Osteocyte (in vitro differentiated cells): ENCODE measurements at places on chromosomes 12 and 14. TPM values are rescaled to one million over a fixed set of nuclear protein-coding genes. Genes with fewer than 3 reads are reported as not detected.

DNA sequence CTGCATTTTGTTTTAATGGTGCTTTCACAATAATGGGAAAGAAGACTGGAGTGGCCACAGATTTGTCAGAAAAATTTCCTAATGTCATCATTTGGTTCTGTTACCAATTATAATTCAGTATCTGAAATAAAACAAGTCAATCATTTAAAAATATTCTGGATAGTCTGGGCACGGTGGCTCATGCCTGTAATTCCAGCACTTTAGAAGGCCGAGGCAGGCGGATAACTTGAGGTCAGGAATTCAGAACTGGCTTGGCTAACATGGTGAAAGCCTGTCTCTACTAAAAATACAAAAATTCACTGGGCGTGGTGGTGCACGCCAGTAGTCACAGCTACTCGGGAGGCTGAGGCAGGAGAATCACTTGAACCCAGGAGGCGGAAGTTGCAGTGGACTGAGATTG is 4.0 kb upstream of the LIMA1 start:
- no peak for DNase-seq

GRCh38 chr14:84655014-84655413 is 874.9 kb upstream of the FLRT2 start:
- no peak for DNase-seq

DNA sequence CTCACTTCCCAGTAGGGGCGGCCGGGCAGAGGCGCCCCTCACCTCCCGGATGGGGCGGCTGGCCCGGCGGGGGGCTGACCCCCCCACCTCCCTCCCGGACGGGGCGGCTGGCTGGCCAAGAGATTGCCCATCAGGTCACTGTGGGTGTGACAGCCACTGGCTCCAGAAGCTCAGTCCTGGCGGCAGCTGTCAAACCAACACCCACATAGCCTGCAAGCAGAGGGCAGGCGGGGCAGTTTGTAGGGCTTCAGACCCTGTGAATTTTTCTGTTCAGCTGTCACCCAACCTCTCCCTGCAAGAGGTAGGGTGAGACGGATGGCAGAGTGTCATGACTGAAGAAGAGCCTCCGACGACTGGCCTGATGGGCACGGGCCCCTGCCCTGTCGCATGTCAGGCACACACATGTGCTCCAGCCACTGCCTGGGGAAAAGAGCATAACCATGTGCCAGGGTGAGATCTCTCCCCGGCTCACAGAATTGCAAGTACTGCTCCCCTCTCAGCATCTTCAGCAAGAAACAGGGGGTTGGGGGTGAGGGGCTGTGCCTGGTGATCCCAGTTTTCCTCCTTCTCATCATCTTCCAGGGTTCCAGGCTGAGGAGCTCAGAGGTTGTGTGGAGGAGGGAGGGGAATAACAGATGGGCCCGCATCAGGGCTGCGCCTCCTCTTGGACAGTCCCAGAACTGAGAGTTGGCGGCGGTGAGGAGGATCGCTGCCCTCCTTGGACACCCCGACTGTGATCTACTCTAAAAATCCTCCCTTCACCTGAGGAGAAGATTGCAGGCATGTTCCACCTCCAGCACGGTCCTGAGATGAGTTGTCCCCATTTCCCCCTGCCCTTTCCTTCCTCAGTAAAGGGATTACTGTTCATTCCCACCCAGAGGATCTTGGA is 11.2 kb upstream of the PRPH start:
- DNase-seq = no peak

DNA sequence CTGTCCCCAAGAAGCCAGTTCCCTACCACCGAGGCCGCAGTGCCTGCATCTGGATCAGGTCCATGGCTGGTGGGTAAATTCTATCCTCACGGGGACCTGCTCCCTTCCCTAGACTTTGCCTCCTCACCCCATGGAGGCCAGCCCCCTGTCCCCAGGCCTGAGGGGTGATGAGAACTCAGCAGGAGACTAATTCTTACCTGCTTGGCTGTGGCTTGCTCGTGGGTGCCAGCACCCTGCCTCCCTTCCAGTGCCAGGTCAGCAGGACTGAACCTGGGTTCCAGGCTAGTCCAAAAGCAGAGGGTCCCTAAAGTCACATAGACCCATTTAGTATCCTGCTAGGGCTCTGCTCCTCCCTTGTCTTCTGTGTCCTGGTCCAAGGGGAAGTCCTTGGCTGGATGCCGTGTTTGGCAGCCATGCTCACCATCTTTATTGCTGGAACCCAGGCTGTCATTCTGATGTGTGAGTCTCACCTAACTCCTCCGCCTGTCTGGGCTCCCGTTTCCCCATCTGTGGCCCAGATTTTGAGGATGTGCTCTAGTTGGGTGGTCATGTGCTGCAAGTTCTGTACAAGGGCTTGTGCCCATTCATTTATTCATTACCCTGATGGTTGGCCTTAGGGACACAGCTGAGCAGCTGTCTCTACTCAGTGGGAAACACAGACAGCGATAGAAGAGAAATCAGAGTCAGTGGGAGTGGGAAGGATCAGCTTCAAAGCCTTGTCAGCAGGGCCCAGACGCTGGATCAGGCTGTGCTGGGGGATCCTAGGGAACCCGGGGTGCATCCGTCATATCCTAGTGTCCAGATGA is 949 bp downstream of the PLBD2 start:
- no peak for DNase-seq

DNA sequence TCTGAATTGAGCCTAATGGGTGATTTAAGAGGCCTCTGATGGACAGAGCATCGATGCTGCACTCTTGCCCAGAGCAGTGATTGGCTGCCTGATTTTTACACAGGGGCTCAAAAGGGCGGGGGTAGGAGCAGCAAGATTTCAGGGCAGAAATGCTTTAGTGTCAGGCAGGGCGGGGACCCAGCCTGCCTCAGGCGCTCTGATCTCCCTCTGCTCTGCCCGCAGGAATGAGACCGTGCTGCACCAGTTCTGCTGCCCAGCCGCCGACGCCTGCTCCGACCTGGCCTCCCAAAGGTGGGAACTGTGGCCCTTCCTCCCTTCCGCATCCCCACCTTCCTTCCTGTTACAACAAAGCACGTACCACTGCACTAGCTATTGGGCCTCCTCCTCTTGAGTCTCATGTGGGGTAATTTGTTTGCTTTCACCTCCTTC is 32.4 kb downstream of the IQSEC3 start:
- no peak for DNase-seq

- DNase-seq = no peak
Observed at GRCh38 chr14:81396113-81396512, 4.0 kb downstream of the STON2 start.

DNA sequence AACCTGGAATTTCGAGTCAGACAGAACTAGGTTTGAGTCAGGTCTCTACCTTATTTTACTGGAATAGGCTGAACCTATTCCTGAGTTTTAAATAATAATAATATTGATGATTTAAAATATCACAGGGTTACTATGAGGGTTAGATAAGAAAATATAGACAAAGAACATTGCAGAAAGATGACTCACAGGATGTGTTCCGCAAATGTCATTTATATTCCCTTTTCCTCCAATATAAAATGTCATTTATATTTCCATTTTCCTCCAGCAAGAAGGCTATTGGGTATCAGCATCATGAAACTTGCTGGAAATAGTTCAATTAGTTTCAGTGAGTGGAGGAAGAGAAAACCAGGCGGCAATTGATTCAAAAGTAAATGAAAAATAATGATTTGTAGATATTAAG is 163.9 kb upstream of the RASSF8 start:
- no peak for DNase-seq

DNA sequence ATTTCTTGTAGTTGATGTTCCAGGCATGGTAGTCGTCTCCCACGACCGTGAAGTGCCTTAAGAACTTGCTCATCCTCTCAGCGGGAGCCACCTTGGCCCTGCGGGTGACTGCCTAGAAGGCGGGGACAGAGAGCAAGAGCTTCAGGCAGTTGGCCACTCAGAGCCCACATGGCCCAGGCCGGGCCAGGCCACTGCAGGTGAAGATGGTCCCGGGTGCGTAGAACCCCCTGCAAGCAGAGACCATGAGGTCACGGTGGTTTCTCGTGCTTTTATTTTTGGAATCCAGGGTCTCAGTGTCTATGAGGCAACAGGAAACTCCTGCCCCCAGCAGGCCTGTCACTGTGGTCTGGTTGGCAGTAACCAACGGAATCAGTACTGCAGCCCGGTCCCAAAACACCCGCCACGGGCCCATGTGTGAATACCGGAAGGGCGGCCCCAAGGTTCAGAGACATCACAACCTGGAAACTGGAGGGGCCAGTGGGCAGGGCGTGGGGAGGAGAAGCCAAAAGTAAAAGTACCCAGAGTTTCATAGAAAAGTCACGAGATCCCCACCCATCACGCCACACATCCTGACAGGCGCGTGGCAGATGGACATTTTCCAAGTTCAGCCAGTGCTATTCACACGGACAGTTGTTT is 27.5 kb downstream of the HVCN1 start:
- DNase-seq = no peak

DNA sequence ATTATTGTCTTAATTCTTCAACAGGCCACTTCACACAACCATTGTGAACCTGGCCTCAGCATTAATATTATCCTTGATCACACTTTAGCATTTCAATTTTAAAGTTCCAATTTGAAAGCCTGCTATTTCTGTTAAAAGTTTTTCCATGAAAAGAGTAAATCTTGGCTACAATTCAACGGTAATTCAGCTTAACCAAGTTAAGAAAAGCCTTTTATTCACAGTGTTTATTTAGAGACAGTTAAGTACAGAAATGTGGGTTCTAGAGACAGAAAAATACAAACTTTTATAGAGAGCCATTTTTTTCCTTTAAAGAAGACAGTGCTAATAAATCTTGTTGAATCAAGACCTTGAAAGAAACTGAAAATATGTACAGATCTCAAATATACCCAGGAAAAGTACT is 103.9 kb downstream of the NPAS3 start:
- DNase-seq = no peak

GRCh38 chr12:28145216-28145615 is 45.0 kb upstream of the CCDC91 start:
- DNase-seq = no peak

DNA sequence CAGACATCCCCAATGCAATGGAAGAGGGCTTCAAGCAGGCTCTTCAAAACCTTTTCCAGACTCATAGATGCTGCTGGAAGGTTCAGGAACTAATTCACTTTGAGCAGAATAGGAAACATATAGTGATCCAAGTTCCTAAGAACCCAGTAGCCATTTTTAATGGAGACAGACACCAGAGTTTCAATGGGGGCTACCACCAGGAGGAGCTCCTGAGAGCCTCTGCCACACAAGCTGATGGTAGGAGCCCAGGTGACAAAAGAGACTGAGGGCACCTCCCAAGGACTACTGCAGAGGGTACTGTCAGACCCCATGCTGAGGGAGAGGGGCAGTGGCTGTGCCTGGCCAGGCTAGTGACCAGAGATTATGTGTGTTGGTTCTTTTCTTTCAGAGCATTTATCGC is 45.9 kb downstream of the IFNG start:
- no peak for DNase-seq

DNA sequence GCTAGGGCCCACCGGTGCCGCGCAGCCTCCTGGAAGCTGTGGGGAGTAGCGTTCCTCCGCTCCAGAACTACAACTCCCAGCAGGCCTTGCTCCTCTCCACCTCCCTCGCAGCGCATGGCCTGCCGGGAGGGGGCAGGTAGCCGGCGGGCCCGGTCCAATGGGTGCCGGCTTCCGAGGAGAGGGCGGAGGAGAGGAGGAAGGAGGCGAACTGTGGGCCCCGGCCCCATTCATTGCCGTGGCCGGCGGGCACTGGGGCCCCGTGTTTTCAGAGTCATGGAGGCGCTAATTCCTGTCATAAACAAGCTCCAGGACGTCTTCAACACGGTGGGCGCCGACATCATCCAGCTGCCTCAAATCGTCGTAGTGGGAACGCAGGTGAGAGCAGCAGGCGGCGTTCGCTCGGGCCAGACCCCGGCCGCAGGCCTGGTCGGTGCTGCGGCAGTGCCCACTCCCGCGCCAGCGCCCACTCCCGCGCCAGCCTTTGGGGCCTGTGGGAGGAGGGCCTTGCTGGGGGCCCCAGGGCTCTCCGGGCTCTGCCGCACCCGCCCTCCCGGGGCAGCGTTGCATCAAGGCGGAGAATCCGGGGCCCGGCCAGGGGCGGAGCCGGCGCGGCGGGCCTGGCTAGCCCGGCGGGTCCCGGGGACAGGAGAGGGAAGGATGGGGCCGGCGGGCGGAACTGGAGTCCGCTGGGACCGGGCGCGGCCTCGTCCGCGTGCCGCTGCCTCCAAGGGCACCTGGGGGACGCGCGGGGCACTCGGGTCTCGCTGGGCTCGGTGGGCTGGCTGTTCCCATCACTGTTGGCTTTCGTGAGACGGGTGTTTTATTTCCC is at the start of gene DNM1L:
DNM1L (plus strand) TSS at position 211 of the 829 bp plus-strand sequence; CDS start at position 274, 63 bp downstream.
- DNase-seq = peak; percentile 98

DNA sequence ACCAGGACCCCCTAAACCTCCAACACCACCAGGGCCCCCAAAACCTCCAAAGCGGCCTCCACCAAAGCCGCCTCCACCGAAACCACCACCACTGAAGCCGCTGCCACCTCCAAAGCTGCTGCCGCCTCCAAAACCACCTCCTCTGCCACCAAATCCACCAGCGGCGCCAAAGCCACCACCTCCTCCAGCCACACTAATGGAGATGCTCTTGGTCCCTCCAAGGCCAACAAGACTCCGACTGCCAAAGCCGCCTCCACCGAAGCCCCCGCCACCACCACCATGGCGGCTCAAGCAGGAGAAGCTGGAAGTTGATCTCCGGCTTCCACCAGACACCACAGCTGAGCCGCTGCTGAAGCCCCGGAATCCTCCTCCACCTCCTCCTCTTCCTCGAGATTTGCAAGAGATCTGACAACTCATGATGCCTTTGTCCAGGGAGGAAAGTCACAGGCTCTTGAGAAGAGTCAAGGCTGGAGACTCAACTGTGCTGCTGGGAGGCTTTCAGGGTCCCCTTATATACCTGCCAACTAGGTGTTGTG is at the start of gene KRT2:
KRT2 (minus strand) TSS at position 486 of the 536 bp plus-strand sequence; CDS start at position 417, 69 bp downstream.
- DNase-seq = no peak

DNA sequence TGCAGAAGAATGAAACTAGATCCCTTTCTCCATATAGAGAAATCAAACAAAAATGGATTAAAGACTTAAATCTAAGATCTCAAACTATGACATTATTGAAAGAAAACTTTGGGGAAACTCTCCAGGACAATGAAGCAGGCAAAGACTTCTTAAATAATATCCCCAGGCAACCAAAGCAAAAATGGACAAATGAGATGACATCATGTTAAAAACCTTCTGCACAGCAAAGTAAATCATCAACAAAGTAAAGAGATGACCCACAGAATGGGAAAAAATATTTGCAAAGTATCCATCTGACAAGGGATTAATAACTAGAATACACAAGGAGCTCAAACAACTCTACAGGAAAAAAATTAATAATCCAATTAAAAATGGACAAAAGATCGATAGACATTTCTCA is 101.0 kb downstream of the RALGAPA1 start:
- no peak for DNase-seq

DNA sequence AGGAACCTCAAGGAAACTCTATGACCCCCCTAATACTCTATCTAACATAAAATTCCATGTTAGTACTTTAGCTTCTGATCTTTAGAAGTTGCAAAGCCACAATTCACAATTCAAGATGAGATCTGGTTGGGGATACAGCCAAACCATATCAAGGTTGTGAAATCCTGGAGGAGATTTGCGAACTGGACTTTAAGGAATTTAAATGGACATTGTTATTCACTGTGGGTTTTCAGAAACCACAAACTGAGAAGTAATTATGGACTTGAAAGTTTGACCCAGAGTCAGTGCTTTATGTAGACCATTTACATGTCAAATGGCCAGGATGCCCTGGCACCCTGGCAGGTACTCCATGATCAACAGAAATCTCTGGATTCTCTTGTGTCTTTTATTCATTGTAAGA is 14.2 kb upstream of the CDKL1 start:
- no peak for DNase-seq

Gene TRIM9
- 4.4 and 4.8 TPM in 2 replicates for total RNA-seq

Gene P2RX2
- not detected in 2 replicates for total RNA-seq

Gene KRT3
- not detected in 2 replicates for total RNA-seq

Gene SLC6A15
- total RNA-seq = not detected in 2 replicates
